ENCODE measurements at places on chromosomes 4 and X.

DNA sequence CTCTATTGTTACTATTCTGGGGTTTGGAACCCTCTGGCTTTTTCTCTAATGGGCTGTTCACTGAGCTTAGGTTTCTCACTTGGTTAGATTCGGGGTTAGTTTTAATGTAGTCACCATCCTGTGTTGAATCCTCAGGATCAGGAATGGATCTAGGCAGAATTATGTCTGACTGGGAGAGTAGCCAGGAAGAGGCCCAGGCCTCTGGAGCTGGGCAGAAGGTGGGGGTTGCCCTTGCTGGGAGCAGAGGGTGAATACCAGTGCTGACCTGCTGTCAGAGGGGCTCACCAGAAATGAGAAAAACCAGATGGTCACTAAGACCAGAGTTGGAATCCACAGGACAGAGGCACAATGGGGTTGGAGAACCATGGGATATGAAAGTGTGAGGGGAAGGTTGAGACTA is 126.6 kb upstream of the SLC4A4 start:
- DNase-seq: no peak

DNA sequence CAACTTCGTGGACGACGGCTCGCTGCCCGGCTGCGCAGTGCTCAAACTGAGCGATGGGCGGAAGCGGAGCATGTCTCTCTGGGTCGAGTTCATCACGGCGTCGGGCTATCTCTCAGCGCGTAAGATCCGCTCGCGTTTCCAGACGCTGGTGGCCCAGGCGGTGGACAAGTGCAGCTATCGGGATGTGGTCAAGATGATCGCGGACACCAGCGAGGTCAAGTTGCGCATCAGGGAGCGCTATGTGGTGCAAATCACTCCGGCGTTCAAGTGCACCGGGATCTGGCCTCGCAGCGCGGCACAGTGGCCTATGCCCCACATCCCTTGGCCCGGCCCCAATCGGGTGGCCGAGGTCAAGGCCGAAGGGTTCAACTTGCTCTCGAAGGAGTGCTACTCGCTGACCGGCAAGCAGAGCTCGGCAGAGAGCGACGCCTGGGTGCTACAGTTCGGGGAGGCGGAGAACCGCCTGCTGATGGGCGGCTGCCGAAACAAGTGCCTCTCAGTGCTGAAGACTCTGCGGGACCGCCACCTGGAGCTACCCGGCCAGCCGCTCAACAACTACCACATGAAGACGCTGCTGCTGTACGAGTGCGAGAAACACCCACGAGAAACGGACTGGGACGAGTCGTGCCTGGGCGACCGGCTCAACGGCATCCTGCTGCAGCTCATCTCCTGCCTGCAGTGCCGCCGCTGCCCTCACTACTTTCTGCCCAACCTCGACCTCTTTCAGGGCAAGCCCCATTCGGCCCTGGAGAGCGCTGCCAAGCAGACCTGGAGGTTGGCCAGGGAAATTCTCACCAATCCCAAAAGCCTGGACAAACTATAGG is 1.5 kb downstream of the MAB21L2 start:
- no peak for DNase-seq

DNA sequence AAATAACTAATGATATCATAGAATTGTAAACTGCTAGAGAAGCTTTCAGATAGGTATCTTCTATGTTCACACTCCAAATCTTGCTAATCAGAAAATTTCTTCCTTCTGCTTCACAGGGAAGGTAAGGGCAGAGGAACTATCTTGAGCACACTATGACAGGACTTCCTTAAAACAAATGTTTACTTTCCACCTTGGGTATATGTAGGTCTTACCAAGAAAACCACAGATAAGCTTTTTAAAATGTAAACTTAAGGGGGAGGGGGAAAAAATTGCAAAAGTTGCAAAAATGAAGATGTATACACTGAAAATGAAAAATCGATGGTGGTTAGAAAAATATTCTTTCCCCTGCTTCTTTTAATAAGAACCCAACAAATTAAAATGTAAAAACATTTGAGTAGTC is 30.9 kb downstream of the YTHDC1 start:
- DNase-seq: no peak

- no peak for DNase-seq
These were observed 70.6 kb upstream of the TBL1X start for GRCh38 chrX:9394212-9394611.

DNA sequence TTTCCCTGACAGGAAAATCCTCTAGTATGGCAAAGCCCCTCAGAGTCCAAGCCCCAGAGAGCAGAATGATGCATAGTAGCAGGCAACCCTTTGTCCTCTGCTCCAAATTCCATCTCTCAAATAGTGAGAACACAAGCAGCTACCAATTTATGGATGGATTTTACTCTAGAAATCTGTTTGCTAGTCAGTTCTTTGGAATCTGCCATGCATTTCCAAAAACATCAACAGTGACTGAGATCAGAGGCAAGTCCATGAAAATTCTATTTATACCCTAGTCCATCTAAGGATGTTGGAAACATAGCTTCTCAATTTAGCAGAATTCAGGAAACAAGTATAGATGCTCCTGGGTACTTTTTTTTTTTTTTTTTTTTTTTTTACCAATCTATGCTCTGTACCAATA is 10.0 kb upstream of the CC2D2A start:
- DNase-seq: no peak

DNA sequence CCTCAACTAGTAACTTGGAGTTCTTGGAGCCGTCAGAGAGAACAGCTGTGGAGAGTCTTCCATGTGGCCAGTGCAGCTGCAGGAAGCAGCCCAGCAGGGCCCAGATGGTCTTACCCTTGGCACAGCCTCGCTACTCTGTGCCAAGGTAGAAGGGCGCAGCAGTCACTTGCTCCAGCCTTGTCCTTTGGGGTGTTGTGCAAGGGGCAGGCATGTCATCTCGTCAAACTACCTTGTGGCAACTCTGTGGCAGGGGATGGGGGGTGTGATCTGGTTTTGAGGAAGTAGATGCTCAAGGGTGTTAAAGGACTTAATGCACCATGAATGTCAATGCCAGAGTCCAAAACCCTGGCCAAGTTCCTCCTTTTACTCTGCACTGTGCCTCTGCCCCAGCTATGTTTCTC is 34.2 kb upstream of the TBC1D14 start:
- no peak for DNase-seq

DNA sequence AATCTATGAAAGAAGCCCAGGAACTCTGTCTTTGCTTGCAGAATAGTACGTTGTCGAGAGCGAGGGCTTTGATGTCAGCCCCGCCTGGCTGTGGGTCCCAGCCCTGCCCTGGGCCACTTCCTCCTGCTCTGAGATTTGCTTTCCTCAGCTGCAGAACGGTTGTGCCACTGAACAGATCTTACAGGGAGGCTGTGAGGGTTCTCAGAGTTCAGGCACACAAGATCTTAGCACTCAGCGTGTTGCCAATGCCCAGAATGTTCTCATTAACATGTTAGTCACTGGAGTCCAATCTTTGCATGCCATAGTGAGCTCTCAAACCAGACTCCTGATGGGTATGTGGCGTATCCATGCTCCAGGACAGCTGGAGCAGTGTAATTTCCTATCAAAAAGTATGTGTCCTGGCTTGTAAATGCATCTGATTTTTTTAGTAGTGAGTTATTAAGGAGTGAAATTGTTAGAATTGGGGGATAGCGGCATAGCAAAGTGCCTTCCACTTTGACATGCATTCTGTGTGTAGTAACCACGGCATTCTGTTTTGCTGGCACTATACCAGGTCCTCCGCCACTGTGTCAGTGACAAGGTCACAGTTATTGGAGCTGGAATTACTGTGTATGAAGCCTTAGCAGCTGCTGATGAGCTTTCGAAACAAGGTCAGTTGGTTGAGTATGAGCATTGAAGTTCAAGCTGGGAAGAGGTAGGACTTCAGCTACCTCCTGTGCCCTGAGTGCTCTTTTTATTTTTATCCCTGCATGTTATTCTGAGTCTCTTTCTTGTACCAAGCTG is 31.6 kb downstream of the TKTL1 start:
- no peak for DNase-seq

DNA sequence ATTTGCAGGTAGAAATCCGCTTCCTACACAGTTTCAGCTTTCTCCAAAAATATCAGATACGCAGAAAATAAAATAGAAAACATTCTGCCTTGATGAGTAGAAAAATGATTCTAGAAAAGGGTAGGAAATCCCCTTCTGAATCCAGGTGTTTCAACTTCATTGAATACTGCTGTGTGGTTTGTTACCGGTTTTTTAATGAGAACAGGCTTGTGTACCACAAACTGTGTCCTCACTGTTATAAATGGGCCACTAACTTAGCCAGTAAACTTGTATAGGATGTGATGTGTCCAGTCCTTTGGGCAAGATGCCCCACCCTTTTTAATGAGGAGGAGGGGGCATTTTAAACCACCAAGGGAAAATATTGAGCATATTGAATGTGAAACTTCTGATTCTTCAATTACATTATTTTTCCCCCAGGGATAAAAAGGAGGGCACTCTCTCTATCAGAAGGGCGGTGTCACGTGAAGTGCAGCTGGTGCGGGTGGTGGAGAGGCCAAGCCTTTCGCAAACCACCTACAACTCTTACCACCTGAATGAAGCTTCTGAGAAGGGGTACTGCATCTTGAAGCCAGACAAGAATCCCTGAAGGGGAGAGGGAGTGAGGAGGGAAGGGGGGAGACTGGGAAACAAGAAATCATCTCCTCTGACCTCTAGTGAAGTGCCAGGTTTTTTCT is 4.5 kb downstream of the CXXC4 start:
- no peak for DNase-seq

DNA sequence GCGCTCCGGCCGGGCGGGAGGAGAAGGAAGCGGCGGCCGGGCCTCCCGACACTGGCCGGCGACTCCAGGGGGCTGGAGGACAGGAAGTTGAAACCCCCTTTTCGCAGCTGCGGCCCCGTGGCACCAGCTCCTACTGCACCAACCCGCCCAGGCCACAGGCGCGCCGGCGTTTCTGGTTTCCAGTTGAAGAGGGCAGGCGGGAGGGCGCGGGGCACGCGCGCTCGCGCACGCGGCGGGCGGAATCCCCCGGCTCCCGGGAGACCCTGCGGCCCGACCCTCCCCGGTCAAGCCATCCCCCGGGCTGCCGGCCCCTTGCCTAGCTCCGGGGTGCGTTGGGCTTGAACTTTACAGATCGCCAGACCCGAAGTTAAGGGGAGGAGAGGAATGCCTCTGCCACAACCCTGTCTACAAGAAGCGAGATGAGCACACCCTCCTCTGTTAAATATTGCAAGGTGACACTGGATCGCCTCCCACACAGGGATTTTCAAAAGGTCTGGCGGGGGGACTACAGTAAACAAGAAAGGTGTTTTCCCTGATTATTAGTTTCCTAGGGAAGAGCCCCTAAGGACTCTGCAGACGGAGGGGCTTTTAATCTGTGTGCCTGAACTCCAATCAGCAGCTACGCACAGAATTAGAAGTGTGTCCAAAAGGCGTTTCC is 1.4 kb downstream of the ELOVL6 start:
- no peak for DNase-seq

- no peak for DNase-seq
These were observed 82.3 kb upstream of the CD99 start for GRCh38 chrX:2608638-2609430.

DNA sequence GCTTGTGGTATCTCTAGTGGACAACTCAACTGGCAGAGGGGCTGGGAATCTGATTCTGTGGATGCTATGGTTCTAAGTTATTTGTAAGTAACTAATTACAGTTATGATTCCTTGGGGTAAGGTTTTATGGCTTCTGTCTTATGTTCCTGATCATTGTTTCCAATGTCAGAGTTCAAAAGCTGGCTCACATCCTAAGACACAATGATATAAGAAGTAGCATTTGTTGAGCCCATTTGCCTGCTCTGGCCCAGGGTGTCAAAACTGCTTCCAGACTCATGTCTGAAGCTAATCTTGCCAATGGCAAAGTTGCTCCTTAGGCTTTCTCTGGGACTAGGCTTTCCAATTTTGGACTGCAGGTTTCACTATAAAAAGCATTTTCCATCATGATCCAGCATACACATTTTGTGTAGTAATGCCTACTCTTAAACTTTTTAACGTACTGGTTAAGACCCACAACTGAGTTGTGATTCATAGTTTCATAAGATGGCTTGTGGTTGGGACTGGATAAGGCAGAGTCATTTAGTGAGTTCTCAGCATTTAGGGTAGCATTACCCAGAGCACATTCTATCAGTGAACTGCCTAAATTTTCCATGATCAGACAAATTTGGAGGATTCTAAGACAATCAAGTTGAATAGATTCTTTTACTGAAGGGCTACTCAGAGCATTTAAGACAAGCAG is 50.0 kb downstream of the CCNI start:
- DNase-seq: no peak

- DNase-seq: no peak
These were observed 46.3 kb upstream of the ADRA2C start for GRCh38 chr4:3719836-3720235.

- no peak for DNase-seq
These were observed 125.2 kb upstream of the KLHL4 start for GRCh38 chrX:87392369-87392768.

DNA sequence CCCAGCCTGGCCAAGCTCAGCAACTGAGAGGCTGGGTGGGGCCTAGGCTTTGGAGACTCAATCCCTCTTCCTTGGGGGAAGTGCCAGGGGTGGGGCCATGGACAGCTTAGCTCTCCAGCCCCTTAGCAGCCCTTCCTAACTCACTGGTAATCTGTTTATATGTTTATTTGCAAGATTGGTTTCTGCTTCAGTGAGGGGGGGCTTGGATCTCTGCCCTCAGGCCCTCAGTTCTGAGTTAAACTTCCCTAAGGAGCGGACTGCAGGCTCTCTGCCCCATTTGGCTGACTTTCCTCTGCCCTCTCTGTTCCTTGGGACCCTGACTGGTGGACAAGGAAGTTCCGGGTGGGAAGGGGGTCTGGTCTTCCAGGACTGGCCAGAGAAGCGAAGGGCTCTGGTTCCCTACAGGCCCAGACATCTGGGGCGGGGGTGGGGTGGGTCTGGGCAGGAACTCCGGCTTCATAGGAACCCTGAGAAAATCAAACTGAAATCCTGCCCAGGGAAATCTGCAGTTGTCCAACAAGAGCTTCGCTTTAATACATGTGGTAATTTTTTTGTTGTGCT is 51.4 kb downstream of the NALF2 start:
- DNase-seq: no peak

DNA sequence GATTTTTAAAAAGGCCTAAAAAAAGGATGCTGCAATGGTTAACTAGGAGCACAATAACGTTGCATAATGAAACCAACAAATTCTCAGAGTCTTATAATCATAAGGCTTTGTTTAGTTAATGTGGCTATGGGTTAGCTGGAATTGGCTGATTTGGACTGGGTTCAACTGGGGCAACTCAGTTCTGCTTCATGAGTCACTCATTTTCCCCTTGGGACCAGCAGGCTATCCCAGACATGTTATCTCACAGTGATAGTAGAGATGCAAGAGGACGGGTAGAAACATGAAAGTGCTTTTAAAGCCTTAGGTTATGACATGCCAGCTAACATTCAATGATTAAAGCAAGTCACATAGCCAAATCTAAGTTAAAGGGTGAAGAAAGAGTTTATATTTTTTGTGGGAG is 189.2 kb upstream of the GK2 start:
- DNase-seq: no peak

DNA sequence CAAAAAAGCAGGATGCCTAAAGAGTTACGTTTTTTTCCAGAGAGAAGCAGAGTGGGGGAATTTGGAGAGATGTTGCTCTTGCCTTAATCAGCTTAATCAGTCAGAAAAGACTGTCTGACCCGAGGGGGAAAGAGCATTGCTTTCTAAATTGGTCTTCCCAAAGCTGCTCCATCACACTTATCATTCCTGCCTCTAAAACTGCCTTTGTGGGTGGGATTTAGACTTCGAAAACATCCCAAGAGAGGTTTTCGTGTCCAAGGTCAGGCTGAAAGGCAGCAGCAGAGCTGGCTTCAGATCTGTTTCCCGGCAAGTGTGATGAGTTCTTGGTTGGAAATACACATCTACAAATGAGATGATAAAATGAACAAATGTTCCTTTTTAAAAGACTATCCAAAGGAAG is 155.2 kb downstream of the SH2D1A start:
- DNase-seq: no peak

GRCh38 chr4:175833574-175834311 is 21.7 kb upstream of the GPM6A start:
- no peak for DNase-seq

- DNase-seq: peak; percentile 5
These were observed 1.4 kb downstream of the HGFAC start for GRCh38 chr4:3442959-3443749.
